ENCODE measurements at places on chromosomes 1 and 21.

- DNase-seq: no peak
Observed at GRCh38 chr1:154351363-154352068, 26.2 kb downstream of the ATP8B2 start.

- DNase-seq: no peak
Observed at GRCh38 chr1:119080586-119080985, 59.9 kb downstream of the WARS2 start.

GRCh38 chr1:107250169-107250568 lies 109.3 kb downstream of the NTNG1 start:
- DNase-seq: no peak

- peak; percentile 56 for DNase-seq
Observed at GRCh38 chr1:156727926-156728598, at the start of gene METTL25B. METTL25B (plus strand) TSS chr1:156728469; CDS start chr1:156729105, 636 bp downstream.

GRCh38 chr1:88680471-88680870 lies 3.6 kb upstream of the PKN2 start:
- DNase-seq: no peak

DNA sequence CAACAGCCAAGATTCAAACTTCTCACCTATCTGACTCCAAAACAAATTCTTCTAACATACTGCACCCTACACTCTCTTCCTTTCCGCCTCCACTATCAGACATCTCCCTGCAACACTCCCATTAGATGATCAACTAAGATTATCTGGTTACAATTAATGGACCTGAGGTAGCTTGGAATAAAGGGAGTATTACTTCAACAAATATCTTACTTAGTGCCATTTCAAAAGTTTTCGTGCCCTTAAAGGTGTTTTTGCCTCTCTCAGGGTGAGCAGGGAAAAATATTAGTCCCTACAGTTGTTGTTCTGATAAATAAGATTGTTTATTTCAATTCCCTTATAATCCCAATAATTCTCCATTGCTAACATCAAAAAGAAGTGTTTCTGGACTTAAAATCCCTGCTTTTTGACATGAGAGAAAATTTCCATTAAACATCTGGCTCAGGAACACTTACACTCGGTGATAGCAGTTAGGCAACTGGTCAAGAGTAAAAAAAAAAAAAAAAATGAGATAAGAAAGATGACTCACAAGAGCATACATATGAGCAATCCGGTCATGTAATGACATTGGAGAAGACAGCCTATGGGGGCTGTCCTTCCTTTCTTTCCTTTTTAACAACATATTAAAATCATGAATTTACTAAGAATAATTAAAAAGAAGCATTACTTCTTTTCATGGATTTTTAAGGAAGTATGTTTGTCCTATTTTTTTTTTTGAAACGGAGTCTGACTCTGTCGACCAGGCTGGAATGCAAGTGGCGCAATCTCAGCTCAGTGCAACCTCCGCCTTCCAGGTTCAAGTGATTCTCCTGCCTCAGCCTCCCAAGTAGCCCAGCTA lies 7.6 kb downstream of the RSBN1 start:
- DNase-seq: no peak

DNA sequence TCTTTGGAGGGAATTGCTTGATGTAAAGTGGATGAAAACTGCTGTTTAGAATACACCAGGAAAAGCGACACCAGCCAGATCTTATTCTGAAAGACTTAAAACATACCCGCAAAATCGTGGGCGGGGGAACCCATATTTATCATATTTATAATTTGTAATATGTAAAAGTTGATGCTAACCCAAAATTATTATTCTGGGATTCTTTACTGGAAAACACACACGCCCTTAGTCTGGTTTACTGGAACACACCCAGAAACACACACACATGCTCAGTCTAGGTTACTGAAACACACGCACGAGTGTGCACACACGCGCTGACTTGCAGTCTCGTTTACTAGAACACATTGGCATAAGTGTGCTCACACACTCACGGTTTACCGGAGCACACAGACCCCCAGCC lies 32.5 kb downstream of the ATP5PO start:
- DNase-seq: no peak

DNA sequence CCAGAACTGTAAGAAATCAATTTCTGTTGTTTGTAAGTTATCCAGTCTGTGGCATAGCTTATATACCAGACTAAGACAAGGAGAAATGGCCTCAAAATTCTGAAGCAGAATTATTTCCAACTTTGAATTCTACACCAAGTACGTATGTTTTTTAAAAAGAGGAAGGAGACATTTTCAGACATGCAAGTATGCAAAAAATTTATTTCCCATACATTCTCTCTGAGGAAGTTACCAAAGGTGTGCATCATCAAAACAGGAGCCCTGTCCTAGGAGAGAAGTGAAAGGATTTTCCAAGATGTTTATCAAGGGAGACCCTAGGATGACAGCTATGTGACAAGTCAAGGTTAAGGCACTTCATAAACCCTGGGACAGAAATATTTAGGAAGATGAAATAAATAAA lies 49.3 kb upstream of the RABGAP1L start:
- no peak for DNase-seq

- DNase-seq: no peak
Observed at GRCh38 chr1:227961651-227962466, 14.1 kb upstream of the WNT9A start.

- DNase-seq: no peak
Observed at GRCh38 chr1:18721041-18721440, 90.4 kb downstream of the PAX7 start.

GRCh38 chr1:207243442-207244408 lies 77.8 kb upstream of the CD55 start:
- DNase-seq: no peak

DNA sequence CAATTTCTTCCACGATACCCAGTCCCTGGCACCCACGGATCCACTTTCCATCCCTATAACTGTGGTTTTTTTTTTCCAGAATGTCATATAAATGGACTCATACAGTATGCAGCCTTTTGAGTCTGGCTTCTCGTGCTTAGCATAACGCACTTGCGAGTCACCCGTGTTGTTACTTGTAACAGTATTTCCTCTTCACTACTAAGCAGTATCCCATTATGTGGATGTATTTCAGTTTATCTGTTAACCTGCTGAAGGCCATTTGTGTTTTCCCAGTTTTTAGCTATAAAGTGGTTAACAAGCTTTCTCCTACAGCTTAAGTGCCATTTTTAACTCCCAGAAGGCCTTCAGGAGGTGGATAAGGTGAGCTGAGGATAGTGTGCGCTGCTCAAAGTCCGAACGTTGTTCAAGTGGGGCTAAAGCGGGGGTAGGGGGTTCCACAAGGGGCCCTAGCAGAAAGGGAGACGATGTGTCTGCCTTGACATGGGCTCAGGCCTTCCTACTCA lies 829 bp downstream of the ADAR start:
- no peak for DNase-seq
